Right cardiac atrium (tissue), 5 donors: ENCODE measurements at places on chromosomes 2 and 18. TPM values are rescaled to one million over a fixed set of nuclear protein-coding genes. Genes with fewer than 3 reads are reported as not detected.

The RAD51AP2 gene
- polyA plus RNA-seq: 0.14 TPM

The LRP2 gene
- polyA plus RNA-seq: 0.16 TPM

The KCNK3 gene
- polyA plus RNA-seq: 29.3 TPM

The NTSR2 gene
- polyA plus RNA-seq: 0.16 TPM

The NEURL3 gene
- polyA plus RNA-seq: 0.07 TPM

The SNED1 gene
- polyA plus RNA-seq: 6.7 TPM

The TRIM43 gene
- not detected for polyA plus RNA-seq

The NEUROD1 gene
- not detected for polyA plus RNA-seq

The SPTBN1 gene
- 141 TPM for polyA plus RNA-seq

The TMEM214 gene
- 29.4 TPM for polyA plus RNA-seq

GRCh38 chr2:15263976-15264685 is 297.0 kb downstream of the NBAS start:
- no peak for DNase-seq

DNA sequence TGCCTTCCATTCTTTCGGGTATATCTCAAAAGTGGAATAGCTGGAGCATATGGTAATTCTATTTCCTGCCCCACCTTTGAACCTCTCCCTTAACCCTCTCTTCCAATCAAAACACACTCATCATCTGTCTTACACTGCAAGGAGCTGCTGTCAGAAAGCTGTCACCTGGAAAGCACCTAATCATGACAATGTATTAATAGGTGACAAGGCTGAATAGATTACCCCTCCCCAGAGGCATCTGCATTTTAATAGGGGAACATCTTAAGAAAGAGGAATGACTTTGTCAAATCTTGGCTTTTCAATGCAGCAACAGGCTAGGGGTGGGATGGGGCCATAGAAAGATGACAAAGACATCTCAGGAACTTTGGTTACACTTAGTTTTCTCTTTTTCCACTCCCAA is 41.3 kb downstream of the CHMP3 start:
- DNase-seq: no peak

- peak; percentile 93 for DNase-seq
Observed at GRCh38 chr2:85811180-85812093, 57.6 kb downstream of the ATOH8 start.

GRCh38 chr2:12169721-12170120 is 423.3 kb downstream of the LPIN1 start:
- DNase-seq: peak; percentile 68

DNA sequence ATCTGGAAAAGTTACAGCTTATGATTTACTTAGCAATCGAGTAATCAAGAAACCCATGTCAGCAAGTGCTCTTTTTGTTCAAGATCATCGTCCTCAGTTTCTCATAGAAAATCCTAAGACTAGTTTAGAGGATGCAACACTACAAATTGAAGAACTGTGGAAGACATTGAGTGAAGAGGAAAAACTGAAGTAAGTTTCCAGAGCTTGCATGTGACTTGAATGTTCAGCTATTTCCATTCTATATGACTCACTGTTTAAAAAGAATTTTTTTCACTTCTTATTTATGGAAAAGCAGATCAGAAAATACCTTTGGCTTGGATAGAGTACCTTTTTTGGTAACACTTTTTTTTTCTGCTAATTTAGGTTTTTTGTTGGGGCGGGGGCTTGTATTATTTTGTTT is 70.7 kb downstream of the PMS1 start:
- no peak for DNase-seq

DNA sequence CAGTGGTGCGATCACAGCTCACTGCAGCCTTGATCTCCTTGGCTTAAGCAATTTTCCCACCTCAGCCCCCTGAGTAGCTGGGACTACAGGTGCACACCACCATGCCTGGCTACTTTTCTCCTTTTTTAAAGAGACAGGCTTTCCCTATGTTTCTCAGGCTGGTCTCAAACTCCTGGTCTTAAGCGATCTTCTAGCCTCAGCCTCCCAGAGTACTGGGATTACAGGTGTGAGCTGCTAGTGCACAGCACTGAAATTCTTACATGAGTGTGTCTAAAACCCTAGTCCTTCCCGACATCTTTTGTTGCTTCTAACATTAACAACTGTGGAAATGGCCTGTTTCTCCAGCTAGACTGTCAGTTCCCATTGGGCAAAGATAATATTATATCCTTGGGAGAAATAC is 2.9 kb downstream of the UGP2 start:
- no peak for DNase-seq

- no peak for DNase-seq
Observed at GRCh38 chr2:105795575-105795934, 50.8 kb downstream of the NCK2 start.

DNA sequence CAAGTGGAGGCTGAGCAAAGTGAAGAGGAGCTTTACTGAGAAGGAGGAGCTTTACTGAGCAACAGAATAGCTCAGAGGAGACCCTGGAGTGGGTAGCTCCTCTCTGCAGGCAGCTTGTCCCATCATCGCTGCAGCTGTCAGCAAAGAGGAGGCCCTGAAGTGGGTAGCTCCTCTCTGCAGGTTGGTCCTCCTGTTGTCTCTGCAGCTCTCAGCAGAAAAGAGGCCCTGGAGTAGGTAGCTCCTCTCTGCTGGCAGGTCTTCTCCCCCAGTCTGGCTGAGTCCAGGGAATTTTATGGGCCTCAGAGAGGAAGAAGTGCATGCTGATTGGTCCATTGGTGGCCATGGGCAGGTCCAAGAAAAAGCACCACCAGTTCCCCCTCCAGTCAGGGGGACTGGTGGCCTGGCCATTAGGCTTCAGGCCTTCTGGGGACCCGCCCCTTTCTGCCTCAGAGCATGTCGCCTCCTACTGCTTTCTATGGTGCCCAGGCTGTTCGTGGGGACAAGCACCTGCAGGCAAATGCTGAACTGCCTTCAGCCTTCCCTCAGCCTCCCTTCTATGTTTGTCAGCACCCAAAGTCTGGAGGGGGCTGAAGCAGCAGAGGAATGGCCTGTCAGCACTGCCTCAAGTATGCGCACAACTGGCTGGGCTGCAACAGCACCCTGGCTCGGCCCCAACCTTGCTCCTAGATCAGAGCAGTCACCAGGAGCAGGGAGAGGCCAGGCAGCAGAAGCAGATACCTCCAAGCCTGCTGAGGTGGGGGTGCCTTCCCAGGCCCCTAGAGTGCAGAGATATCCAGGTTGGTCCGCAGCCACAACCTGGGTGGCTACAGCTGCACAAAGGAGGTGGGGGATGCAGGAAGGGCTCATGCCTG is 5.9 kb downstream of the ZSCAN30 start:
- DNase-seq: no peak

DNA sequence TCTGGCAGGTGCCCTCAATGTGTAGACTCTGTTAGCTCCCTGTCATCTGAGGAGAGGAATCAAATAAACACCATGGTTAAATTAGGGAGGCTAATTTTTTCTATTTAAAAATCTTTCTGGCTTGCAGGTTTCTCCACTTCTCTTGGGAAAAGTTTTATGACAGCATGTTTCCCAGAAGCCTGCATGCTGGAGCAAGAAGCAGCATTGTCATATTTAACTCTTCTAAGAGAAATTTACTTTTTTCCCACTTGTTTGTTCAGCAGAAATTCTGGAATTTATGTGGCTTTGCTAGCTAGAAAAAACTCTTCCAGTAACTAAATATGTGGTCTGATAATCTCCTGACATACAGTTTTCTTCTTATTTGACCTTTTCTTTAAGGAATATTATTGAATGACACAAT is 230.5 kb downstream of the PARD3B start:
- DNase-seq: no peak

- DNase-seq: no peak
Observed at GRCh38 chr2:609881-610280, 67.3 kb downstream of the TMEM18 start.

DNA sequence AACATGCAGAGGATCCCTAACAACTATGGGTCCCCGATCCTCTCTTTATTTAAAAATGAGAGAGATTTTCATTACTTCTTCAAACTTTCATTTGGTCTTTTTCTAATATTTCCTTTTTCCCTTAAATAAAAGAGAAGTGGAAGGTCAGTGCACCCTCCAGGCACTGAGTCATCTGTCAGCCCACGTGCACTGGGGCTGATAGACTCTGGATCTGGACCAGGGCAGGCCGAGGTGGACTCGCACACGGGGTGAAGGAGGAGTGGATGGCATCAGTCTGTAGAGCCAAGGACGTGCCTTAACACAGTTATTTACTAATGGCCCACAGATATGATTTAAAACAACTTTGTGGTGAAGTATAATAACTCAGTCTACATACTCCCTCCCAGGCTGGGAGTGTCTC is 214.4 kb upstream of the TMEM200C start:
- DNase-seq: no peak

DNA sequence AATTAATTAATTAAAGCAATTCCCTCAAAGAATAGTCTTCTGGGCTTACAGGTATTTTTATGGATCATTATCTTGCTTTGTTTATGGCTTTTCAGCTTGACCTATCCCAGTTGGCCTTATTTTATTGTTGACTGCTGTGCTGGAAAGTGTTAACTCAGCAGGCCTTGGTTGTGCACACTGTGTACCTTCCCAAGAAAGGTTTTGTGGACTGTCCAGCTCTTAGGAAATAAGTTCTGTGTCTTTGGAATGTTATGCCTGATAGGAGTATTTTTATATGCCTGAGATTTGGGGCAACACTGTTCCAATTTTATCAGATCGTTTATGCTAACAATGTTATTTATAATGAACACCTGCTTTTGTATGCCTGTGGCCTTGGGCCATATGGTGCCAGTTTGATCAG is 671.9 kb upstream of the ZNF804A start:
- no peak for DNase-seq

DNA sequence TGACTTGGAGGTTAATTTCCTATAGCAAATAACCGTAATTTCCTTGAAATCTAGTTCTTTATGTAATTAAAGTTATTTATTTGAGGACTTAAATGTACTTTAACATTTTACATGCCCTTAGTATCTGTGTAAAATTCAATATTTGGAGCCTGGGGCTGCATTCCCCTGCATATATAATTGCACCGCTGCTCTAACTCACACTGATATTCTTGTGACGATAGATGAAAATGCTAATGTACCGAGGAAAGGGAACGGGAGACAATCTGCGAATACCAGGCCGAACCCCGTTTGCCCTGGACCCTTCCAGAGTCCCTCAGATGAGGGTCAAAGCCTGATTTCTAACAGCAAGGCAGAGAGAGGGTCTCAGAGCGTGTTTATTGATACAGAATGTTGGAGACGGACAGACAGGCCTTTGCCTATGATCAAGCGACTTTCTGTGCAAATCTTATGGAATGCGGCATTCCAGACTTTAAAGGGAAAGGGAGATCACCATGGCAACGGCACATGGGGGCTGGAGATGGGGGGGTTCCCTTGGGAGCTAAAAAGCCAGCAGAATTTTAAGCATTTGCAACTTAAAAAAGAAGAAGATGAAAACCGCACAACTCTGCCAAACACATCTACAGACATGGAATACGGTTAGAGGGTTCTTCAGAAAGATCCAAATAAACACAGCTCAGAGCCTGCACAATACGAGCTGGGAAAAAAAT is 57.6 kb upstream of the TWIST2 start:
- DNase-seq: no peak

GRCh38 chr2:46818141-46818621 is 97.4 kb downstream of the MCFD2 start:
- DNase-seq: peak; percentile 97

DNA sequence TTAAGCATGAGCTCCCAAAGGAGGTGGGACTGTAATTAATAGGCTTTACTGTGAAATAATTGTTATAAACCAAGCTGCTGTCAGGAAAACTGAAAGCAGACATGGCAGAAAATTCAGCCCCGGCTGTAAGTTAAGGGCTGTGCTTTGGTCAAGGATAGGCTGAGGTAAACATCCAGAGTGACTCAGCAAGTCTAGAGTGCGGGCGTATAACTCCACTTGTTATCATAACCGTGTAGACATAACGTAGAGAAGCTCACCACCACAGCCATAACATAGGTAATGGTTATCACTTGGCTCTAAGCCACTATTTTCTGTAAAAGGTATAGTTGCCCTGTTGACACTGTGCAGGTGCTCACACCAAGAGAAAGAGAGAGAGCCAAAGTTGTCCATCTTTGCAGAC is 316.8 kb downstream of the DCDC2C start:
- DNase-seq: no peak

GRCh38 chr2:135510577-135510976 is 20.4 kb downstream of the ZRANB3 start:
- DNase-seq: no peak

GRCh38 chr18:46152436-46152807 is 48.2 kb downstream of the HAUS1 start:
- DNase-seq: peak; percentile 81

- no peak for DNase-seq
Observed at GRCh38 chr2:84865181-84865783, 15.6 kb downstream of the TRABD2A start.

DNA sequence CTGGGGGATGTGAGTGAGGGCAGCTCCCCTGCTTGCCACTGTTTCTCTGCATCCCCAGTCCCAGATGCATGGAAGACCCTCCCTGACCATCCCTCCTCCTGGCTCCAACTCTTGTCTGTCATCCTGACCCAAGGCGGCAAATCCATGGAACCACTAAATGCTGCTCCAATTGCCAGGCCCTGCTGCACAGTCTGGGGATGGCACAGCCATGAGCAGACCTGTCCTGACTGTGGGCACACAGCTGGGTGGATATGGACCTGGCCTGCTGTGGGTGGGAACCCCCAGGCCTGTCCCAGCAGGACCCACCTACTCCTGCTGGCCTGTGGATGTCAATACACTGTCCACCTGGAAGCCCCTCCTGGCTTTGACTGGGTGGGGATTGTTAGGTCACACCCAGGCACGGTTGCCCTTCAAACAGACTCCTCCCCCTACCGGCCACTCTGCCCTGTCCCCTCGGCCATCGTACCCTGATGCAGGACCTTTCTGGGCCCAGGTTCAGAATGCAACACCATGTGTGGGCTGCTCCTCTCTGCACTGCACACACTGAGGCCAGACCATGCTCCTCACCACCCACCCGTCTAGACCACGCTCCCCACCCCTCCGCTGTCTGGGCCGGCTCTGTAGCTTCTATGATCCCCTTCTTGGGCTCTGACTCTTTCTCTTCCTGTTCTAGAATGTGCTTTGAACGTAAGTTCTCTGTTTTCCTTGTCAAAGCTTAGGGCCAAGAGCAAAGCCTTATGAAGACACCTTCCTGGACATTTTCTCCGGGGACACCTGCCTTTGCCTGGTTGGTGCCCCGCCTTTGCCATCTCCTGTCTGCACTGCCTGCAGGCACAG is 57.9 kb downstream of the INPP5D start:
- DNase-seq: no peak

DNA sequence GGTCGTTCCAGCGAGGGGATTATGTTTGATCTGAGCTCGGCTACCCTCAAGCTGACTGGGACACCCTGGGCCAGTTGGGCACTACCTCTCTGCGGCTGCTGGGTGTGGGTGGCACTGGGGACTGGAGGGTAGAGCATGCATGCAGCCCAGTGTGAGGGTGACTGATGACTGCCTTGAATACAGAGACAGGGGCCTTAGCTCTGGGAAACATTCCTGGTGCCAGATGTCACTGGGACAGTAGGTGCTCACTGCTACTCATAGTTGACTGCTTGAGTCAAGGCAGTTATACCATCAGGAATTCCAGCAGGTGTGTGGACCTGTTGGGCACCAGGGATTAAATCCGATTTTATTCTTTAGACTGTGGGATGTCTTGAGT is 33.6 kb upstream of the ATP6V1B1 start:
- DNase-seq: no peak

GRCh38 chr18:37432436-37433195 is 133.0 kb downstream of the CELF4 start:
- no peak for DNase-seq
